Cerebellar cortex (tissue), 1 donor: ENCODE measurements at places on chromosomes 1 and 21.
A peak's percentile ranks its signal among the peaks of the same experiment; 100 is the strongest.

- no peak for DNase-seq
Observed at GRCh38 chr1:229046251-229046853, 224.6 kb upstream of the RAB4A start.

- DNase-seq = no peak
Observed at GRCh38 chr1:199182186-199182843, 543.5 kb downstream of the PTPRC start.

GRCh38 chr1:59143133-59143487, 153.8 kb upstream of the FGGY start:
- no peak for DNase-seq

DNA sequence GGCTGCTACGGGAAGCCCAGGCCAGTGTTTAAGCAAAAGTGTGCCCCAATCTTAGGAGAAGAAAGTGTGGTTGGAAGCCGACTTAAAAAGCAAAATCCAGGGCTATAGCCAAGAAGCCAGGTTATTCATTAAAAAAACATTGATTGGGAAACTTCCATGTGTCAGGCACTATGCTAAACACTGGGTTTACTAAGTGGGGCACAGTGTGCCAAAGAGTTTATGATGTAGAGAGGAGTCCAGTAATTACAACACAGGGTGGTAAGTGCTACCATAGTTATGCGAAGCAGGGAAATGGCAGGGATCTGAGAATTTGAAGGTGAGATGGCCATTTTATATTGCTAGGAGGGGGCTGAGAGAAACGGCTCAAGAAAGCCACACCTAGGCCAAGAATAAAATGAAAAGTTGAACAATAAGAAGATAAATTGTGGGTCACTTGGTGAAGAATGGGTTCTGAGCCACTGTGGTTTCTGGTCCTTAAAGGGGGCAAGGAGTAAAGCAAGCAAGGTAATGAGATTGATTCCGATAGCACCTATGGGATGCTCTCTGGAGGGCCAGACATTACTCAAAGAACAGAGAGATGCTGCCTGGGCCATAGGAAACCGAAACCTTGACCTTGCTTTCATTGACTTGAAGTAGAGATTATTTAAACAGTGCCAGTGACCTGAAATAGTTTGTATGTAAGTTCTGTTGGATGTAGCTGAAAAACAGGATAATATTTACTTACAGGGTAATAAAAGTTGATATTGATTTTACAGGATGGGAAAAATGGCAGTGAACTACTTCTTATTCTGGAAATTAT, 177.8 kb downstream of the GIPC2 start:
- no peak for DNase-seq

GRCh38 chr1:12565966-12566352, 52.1 kb downstream of the DHRS3 start:
- DNase-seq = no peak

- peak; percentile 24 for DNase-seq
Observed at GRCh38 chr1:39609618-39610331, 29.7 kb downstream of the HEYL start.

DNA sequence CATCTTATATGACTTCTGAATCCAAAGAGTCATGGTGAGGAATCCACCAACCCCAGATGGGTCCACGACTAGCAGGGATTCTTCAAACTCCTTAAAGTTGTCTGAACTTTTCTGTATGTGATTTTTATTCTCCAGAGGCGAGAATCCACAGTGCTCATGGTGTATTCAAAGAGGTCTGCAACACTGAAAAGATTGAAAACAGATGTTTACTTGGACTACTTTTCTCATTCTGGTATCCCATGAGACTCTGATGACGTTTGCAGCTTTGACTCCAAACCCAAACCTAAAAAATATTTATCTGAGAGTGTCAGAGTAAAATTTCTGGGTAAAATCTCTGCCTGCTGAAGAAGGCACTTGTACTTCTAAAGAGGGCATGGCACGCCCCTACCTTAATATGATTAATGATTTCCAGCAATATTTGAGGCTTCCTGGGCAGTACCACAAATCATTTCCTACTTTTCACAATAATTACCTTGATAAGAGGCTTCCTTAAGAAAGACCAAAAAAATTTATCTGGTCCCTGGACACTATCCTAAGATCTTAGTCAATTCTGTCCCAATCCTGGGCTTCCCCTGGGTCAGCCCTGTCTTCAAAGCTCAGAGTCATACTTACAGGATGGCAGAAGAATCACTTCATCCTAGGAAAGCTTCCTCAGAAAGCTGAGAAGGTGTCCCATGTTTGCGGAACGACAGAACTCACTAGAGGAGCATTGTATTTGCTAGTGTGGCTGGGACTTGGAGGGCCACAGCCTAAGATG, 76.5 kb upstream of the MAP10 start:
- no peak for DNase-seq

DNA sequence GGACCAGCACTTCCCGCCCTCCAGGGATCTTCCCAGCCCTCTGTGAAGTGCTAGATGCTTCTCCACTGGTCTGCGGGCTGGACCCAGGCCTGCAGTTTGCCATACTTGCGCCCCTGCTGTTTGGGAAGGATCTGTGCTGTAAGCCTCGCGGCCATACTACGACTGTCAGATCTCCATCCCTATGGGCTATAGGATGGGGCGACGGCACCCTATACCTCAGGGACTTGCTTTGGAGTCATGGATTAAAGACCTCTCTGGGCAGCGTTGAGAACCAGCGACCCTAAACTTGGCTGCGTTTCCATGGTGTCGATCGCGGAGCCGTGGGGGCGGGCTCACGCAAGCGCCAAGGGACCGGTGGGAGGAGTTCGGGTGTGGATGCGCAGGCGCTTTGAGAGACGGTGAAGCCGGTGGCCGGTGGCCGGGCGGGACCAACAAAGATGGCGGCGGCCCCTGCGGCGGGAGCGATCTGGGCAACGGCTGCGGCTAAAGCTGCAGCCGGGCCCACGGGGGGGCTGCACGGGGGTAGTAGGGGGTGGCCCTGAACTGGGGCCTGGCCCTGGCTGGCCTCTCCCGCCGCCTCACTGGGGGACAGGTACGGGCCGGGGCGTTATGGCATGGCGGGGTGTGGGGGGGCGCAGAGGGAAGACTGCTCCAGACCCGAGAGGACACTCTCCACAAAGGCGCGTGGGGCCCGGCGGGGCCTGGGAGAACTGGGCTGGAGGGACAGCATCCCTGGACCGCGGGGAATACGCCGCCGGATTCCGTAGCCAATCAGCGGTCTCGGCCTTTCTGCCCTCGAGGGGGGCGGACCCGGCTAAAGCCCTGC, at the start of gene USP21:
Gene USP21, plus strand, starts transcription at position 414 of the 826 bp plus-strand sequence. CDS start 1,141 bp downstream, outside the sequence.
- peak; percentile 93 for DNase-seq

GRCh38 chr1:103945774-103946173, 196.1 kb downstream of the AMY1C start:
- no peak for DNase-seq

DNA sequence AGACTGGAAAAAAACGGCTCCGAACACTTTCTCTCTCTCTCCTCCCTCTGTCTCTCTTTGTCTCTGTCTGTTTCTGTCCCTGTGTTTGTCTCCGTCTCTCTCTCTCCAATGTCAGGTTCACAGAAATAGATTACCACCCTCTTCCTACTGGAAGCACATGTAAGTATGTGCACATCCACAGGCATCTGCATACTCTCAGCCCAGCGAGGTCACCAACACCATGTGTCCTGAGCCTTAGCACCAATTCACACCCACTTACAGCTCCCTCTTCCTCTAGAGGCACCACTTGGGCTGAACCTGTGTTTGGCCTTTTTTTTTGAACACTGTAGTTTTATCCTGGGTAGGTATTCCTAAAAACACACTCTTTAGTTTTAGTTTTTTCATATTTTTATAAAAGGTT, 130.5 kb downstream of the ETS2 start:
- no peak for DNase-seq

DNA sequence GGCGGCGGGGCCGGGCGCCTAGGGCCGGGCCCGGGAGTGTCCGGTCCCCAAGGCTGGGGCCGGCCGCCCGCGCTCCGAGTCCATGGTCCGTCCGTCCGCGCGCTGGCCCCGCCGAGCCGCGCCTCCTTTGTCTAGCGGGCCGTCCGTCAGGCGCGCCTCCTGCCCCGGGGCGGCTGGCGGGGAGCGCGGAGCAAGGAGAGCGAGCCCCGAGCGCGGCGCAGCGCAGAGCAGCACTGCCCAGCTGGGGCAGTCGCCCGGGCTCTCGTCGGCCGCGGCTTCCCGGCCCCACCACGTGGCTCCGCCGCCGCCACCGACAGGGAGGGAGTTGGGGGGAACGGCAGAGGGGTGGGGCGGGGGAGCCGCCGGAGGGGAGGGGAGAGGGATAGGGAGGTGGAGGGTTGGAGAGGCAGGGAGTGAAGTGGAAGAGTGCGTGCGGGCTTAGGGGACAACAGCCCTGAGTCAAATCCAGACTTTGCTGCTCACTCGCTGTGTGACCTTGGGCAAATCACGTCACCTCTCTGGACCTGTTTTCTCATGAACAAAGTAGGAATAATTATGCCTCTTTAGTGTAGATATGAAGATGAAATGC, at the start of gene NKAIN1:
Gene NKAIN1, minus strand, starts transcription at position 235 of the 589 bp plus-strand sequence. CDS start 340 bp downstream, outside the sequence.
- DNase-seq = no peak

- DNase-seq = no peak
Observed at GRCh38 chr1:5916572-5917280, 75.5 kb downstream of the NPHP4 start.

DNA sequence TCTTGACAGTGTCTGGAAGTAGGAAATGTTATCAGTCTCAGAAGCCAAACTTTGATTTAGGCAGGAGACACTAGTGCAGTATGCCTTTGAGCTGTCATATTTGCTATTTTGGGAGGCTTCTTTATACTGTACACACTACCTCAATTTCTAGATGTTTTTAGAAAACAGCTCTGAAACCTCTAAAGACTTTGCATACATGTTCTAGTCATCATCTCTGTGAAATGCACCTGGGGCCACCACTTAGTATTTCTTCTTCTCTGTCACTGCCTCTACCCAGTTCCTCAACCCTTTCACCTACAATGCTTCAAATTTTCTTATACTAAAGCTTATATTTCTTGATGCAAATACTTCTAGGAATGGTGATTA, 29.1 kb upstream of the PLA2G4A start:
- DNase-seq = no peak

- peak; percentile 72 for DNase-seq
Observed at GRCh38 chr1:176880955-176881595, 283.4 kb downstream of the ASTN1 start.

GRCh38 chr1:243432136-243432535, 176.3 kb downstream of the SDCCAG8 start:
- no peak for DNase-seq

DNA sequence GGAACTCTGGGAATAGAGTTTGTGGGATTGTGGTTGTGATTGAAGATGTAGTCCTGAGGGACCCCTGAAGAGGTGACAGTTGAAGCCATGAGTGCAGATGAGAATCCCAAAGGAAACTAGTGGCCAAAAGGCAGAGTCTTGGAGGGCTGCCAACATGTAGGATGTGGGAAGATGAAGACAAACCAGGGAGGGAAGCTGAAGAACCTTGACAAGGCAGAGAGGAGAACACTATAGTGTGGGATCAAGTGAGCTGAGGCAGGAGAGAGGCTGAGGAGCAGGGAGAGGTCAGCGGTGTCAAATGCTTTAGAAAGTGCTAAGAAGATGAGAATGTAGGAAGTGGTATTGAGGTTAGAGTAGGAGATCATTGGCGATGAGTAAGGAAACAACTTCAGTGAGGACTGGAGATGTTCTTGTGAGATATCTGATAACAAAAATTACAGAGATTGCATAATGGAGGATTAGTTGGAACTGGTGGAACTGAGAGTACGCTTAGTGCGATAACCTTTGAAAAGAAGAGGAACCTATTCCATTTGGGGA, 88.5 kb upstream of the VCAM1 start:
- DNase-seq = no peak

- DNase-seq = no peak
Observed at GRCh38 chr1:44720281-44720680, 10.7 kb downstream of the RNU5D-1 start.

GRCh38 chr1:1826356-1827088, 48.3 kb upstream of the NADK start:
- no peak for DNase-seq

GRCh38 chr1:28775121-28775942, 36.6 kb upstream of the OPRD1 start:
- no peak for DNase-seq

DNA sequence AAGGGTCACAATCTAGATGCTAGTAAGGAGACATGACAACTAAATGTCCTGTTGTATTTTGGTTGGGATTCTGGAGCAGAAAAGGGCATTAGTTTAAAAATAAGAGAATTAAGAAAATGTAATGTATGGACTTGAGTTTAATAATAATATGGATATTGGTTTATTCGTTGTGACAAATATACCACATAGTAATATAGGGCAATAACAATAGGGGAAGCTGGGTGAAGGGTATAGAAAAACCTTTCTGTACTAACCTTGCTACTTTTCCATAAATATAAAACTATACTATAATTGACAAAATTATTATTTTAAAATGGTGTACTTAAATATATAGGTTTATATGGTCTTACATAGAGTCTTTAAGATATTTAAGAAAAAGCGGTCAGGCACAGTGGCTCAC, 558.9 kb downstream of the PTPRC start:
- DNase-seq = no peak
